ENCODE measurements at places on chromosomes 1 and 21.

GRCh38 chr1:35173909-35174540 is 18.9 kb downstream of the SFPQ start:
- no peak for DNase-seq

GRCh38 chr1:153544453-153545066 is 1.0 kb downstream of the S100A4 start:
- DNase-seq, result no peak

GRCh38 chr1:174105086-174105485 is 54.2 kb upstream of the RABGAP1L start:
- DNase-seq, result no peak

DNA sequence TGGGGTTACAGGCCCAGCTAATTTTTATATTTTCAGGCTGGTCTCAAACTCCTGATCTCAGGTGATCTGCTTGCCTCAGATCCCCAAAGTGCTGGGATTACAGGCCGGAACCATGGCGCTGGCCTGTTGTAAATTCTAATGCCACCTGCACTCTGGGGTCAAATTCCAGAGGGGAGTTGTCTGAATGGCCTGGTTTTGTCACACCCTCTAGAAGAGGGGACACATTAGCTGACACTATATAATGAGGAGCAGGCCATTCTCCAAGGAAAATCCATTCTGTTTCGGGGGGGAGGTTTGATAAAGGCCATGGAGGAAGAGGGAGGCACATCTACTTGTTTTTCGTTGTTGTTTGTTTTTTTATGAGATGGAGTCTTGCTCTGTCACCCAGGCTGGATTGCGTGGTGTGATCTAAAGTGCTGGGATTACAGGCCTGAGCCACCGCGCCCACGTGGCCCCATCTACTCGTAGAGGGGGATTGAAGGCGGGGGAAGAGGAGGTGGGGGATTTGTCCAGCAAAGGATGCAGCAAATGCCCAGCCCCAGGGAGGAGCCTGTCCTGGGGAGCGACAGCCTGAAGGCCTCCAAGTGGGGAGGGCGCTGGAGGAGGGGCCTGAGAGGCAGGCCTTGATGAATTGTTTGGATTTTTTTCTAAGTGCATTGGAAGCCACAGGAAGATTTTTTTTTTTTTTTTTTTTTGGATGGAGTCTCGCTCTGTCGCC is 78.4 kb upstream of the SLC45A1 start:
- no peak for DNase-seq

DNA sequence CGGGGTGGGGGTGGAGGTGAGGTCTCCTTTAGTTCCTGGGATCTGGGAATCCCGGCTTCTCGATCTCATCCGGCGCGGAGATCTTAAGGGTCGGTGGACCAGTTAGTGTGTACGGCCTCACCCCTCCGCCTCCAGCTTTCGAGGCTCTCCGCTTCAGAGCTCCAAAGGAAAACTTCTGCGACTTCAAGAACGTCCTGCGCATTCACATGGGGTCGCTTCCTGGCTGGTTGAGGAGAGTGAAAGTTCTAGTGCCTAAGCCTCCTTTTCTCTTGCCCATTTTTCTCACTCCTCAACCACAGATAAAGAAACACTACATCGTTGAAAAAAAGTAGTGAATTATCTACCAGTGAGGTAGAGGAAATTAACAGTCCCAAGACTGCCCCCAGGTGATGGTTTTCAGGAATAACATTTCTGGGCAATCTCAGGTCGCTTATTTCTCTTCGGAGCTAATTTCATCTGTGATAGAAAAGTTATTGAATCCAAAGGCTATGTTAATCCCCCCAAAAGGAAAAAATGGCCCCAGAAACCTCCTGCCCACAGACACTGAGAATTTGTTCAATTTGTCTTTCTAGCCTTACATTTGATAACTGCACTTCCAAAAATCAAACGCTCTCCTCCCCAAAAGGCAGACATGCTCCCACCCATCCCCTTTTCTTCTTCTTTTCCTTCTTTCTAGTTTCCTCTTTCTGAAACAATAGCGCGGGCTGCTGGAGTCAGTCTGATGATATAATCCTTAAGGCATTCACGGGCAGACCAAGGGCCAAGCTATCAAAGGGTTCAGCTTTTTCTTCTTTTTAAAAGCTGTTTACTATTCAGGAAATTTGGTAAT is 20.6 kb upstream of the TBX15 start:
- peak; percentile 71 for DNase-seq

- DNase-seq, result peak; percentile 13
Measured at GRCh38 chr1:214637722-214638458, 34.9 kb downstream of the CENPF start.

DNA sequence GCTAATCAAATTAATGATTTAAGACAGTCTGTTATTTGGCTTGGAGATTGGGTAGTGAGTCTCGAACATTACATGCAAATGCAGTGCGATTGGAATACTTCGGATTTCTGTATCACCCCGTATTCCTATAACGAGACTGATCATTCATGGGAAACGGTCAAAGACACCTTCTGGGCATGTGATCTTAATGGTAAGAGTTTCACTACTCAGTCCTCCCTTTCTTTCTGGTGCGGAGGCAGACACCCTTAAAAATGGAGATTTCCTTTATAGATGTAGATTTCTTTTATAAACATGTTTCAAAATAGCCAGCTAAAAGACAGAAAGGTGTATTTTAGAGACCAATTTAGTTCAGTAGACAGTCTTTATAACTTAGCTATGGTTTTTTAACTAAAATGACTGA is 74.4 kb downstream of the HS2ST1 start:
- DNase-seq, result no peak

DNA sequence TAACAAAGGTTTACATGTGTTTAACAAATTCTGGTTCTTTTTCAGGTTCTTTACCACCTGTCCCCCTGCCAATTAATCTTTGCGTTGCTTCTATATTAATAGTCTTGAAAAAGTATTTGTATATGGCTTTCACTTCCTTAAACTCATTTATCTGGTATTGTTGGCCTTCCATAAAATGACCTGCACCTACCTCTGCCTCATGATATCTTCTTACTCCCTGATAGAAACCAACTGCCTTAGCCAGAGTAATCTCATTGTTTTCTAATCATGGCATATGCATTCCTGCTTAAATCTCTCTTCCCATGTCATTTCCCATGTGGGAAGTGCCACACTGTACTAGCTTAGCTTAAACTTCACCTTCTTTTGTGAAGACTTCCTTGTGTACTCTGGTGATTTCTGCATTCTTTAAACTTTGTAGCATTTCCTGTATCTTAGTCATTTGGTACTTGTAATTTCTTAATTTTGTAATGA is 8.7 kb downstream of the SMG7 start:
- DNase-seq, result no peak

GRCh38 chr1:51898090-51898734 is 19.7 kb upstream of the NRDC start:
- no peak for DNase-seq

GRCh38 chr1:231393668-231394067 is 28.4 kb downstream of the EGLN1 start:
- no peak for DNase-seq

GRCh38 chr1:161772397-161772796 is 6.3 kb downstream of the ATF6 start:
- DNase-seq, result no peak

- no peak for DNase-seq
Measured at GRCh38 chr1:103112546-103112945, 4.2 kb upstream of the COL11A1 start.

DNA sequence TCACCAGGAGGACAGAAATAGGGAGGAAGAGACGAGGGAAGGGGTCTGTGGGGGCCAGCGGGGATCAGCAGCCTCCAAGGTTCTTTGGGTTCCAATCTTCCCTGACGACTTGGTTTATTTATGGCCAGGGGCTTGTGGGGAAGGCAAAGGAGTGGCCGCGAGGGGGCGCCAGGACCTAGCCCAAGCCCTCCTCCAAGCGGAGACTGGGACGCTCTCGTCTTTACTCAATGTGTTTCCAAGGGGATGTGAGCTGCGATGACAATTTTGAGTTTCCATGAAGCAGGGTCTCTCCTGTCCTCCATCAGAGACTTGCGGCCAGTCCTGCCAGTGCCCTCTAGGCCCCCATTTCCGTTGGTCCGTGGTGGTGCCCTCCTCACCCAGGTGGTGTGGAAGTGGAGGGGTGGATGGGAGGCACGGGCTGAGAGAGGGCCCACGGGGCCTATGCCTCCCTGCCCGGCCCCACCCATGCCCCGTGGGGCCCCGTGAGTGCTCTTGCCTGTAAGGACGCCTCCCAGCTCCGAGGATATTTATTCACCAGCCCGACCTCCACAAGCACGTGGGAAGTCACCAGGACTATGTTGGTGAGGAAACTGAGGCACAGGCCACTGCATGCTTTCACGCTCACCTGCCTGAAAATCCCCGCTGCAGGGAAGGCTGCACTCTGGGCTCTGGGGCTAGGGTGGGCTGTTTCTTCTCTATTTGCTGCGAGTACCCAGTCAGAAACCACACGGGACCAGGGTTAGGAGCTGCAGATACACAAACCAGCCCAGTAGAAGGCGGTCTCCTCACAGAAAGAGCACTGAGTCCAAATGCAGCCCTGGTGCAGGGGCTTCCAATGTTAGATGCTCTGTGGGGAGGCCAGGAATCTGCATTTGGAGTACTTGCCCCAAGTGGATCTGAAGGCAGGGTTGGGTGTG is 26.5 kb downstream of the DMRTB1 start:
- DNase-seq, result peak; percentile 88

- no peak for DNase-seq
Measured at GRCh38 chr1:13687151-13687715, 12.8 kb upstream of the PRDM2 start.

DNA sequence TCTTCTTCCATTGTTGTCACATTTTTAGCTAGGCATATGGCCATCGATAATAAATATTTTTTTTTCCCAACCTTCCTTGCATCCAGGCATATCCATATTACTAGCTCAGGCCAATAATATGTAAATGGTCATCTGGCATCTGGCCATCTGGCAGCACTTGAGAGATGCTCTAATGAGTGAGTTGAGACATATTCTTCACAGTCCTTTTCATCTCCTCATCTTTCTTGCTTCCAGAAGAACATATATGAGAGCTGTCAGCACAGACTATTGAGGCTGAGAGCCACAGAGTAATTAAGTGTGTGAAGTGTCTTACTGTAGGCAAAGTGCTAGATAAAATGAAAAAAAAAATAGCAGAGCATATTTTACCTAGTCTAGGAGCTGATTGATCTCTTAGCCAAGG is 628.4 kb upstream of the TMPRSS15 start:
- DNase-seq, result no peak

DNA sequence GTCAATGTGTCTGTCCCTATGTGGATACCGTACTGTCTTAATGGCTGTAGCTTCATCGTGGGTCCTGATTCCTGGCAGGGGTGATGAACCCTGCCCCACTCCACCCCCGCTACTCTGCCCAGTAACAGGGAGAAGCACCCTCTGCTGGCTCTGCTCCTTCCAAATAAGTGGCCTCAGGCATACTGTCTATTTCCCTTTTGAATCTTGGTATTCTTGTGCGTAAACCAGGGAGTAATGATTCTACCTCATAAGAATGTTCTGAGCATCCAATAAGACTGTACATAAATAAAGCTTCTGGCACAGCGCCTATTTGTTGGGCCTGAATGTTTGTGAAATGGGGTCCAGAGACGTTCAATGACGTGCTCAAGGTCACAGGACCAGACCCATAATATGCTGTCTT is 35.2 kb upstream of the CTPS1 start:
- no peak for DNase-seq

DNA sequence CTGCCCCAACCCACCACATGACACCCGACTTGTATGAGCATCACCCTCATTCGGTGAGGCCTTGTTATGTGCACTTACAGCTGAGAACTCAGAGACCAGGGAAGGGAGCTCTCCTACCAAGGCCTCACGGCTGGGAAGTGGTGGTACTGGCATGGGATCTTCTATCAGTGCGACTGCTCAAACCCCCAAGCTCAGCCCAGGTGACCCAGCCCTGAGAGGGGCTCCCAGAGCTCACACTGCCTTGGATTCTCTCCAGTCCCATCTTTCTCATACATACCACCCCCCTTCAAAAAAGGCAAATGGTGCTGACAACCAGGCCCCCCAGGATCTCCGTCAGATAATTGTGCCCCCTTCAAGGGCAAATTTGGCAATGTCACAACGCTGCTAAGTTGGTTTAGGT is 777 bp upstream of the PLA2G2F start:
- no peak for DNase-seq

GRCh38 chr1:59107916-59108315 is 189.0 kb upstream of the FGGY start:
- DNase-seq, result no peak

GRCh38 chr1:83887483-83887882 is 111.4 kb downstream of the TTLL7 start:
- no peak for DNase-seq

- DNase-seq, result no peak
Measured at GRCh38 chr1:71027991-71028390, 19.6 kb downstream of the PTGER3 start.

- no peak for DNase-seq
Measured at GRCh38 chr1:171794085-171794484, 12.6 kb downstream of the METTL13 start.

DNA sequence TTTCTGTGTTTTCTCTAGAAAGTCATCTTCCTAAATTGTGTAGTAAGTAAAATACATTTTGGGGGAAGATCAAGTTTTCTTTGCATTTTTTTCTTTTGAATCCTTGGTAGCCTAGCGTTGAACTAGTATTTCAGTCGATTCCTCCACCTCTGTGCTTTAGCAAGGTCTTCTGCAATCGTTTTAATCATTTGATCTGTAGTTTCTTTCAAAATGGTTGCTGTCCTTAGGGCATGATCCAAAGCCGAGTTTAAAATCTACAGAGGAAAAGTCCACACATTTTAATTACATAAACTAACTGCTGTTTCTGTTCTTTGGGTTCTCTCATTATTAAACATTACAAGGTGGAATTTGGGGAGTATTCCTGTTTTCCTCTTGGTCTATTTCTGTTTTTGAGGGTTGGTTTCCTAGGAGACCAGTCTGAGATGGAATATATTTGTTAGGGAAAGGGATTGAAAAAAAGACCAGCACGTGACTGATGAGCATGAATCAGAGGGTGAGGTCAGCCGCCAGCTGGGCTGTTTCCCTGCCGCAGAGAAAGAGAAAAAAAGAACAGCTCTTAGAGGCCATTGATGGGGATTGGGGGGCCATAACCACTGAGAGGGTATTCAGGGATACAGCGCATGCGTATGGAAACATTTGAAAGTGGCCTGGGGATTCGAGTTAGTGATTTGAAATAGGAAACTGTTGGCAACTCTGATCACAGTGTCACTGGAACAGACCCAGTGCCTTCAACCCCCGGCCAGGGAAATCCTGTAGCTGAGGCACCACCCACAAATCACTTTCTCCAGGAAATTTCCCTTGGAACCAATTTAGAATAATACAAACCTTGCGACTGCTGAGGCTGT is 40.6 kb downstream of the AKNAD1 start:
- DNase-seq, result no peak

- DNase-seq, result no peak
Measured at GRCh38 chr1:197171531-197171930, 25.1 kb upstream of the ASPM start.

DNA sequence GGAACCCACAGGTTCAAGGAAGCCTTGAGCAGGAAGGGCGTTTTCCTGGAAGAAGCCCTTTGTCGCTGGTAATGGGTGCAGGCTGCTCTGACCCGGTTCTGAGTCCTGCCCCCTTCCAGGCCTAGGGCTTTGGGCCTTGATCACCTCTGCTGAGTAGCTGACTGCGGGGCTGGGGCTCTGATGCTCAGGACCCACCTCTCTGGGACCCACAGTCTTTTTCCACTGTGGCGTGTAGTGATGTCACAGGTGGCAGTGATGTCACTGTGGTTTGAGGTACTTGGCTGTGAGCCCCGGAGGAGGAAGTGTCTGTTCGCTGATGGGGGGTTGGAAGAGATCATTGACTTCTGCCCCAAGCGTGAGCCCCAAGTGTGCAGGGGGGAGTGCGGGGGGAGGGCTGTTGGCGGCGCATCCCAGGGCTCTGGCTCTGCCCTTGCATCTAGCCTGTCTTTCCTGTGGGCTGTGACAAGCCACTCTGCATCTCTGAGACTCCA is 6.9 kb downstream of the TNFRSF1B start:
- DNase-seq, result peak; percentile 74
